Upper lobe of right lung (tissue), 1 donor: ENCODE measurements at places on chromosomes 1 and 21. TPM values are rescaled to one million over a fixed set of nuclear protein-coding genes. Genes with fewer than 3 reads are reported as not detected.

The NTRK1 gene
- 1.2 TPM for total RNA-seq

- no peak for DNase-seq
These were observed 120.6 kb downstream of the FCRL5 start for GRCh38 chr1:157431751-157432150.

GRCh38 chr1:34460193-34460592 is 283.5 kb downstream of the C1orf94 start:
- DNase-seq, result no peak

- DNase-seq, result no peak
These were observed 35.3 kb downstream of the VN1R5 start for GRCh38 chr1:247291161-247291560.

- no peak for DNase-seq
These were observed 81.0 kb downstream of the MIS18A start for GRCh38 chr21:32197896-32198295.
